Stimulated activated CD4-positive, alpha-beta T cell treated with anti-CD3 and anti-CD28 coated beads, TNF-alpha, amount 100 ng/mL, for 1 hour (primary cell): ENCODE measurements at places on chromosomes 1 and 21.
A peak's percentile ranks its signal among the peaks of the same experiment; 100 is the strongest.

DNA sequence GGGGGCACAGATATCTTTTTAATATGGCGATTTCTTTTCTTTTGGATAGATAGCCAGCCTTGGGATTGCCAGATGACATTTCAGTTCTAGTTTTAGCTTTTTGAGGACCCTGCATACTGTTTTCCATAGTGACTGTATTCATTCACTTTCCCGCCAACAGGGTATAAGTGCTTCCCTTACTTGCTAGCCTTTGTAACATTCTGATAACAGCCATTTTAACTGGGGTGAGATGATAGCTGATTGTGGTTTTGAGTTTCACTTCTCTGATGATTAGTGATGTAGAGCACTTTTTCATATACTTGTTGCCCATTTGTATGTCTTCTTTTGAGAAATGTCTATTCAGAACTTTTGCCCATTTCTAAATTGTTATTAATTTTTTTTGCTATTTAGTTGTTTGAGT, 151.9 kb downstream of the NTPCR start:
- DNase-seq = no peak

GRCh38 chr1:183244466-183244865, 58.4 kb downstream of the LAMC2 start:
- DNase-seq = no peak

GRCh38 chr1:38037221-38037939, 9.2 kb downstream of the POU3F1 start:
- no peak for DNase-seq

- no peak for DNase-seq
Measured at GRCh38 chr1:32538887-32539583, at the start of gene ZBTB8A. TSS of gene ZBTB8A (plus strand) at chr1:32539427. CDS start at chr1:32592932, 53,505 bp downstream.

- DNase-seq = peak; percentile 33
Measured at GRCh38 chr1:226444901-226445300, 37.0 kb upstream of the PARP1 start.

GRCh38 chr1:117708323-117709248, 102.7 kb downstream of the TENT5C start:
- no peak for DNase-seq

GRCh38 chr1:37825506-37825905, 17.5 kb upstream of the YRDC start:
- DNase-seq = no peak

GRCh38 chr1:85580872-85581801, 576 bp downstream of the CCN1 start:
- no peak for DNase-seq

- DNase-seq = no peak
Measured at GRCh38 chr1:184930232-184930631, 44.1 kb downstream of the NIBAN1 start.

- no peak for DNase-seq
Measured at GRCh38 chr1:229642970-229643369, 16.9 kb downstream of the URB2 start.

- no peak for DNase-seq
Measured at GRCh38 chr1:188065917-188066316, 1237.2 kb downstream of the PLA2G4A start.

- no peak for DNase-seq
Measured at GRCh38 chr1:233316473-233316872, 11.1 kb upstream of the MAP3K21 start.

- DNase-seq = no peak
Measured at GRCh38 chr1:1797731-1798341, 19.6 kb upstream of the NADK start.

- DNase-seq = no peak
Measured at GRCh38 chr1:27856561-27857343, 15.6 kb upstream of the THEMIS2 start.

GRCh38 chr1:214518361-214518760, 33.0 kb downstream of the PTPN14 start:
- no peak for DNase-seq

- no peak for DNase-seq
Measured at GRCh38 chr1:162077648-162078299, 8.3 kb downstream of the NOS1AP start.

GRCh38 chr1:4161366-4162006, 261.4 kb upstream of the C1orf174 start:
- no peak for DNase-seq

DNA sequence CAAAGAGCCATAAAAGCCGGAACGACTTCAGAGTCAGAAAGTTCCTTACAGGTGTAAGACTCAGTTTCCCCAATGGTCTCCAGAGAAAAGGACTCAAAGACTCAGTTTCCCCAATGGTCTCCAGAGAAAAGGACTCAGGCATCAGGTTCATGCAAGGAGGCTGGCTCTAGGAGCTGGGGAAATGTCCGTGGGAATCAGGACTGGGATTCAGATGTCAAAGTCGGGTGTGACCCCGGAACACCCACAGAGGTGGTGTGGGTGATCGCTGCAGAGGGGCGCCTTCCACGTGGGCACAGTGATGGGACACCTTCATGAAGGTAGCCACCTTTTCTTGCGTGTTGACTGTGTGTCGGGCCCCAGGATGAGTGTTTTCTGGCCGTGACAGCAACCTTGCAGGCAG, 340.8 kb downstream of the NPHP4 start:
- DNase-seq = no peak

- no peak for DNase-seq
Measured at GRCh38 chr1:104720741-104721140, 971.0 kb downstream of the AMY1C start.

- peak; percentile 50 for DNase-seq
Measured at GRCh38 chr1:35715568-35716002, 3.1 kb downstream of the C1orf216 start.

GRCh38 chr1:66323958-66324625, 209.9 kb upstream of the SGIP1 start:
- DNase-seq = no peak

DNA sequence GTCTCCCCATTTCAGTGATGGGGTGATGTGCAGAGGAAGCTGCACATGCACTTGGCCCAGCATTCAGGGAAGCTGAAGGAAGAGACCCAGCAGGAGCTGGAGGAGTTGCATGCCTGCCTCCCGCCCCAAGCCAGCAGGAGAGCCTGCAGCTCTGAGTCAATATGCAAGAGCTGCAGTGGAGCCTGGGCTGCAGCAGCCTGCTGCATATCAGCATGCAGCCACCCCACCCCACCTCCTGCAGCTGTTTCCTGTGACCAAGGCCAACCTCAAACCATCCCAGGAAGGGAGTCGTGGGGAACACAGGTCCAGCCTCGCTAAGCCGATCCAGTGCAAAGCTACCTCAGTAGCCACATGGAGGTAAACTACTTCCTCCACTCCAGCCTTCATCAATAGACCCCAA, 18.9 kb downstream of the AGT start:
- no peak for DNase-seq

GRCh38 chr1:230010603-230011332, 56.3 kb upstream of the GALNT2 start:
- DNase-seq = no peak
